ENCODE measurements at places on chromosomes 2 and 18.
A peak's percentile ranks its signal among the peaks of the same experiment; 100 is the strongest.

GRCh38 chr2:107108556-107108955 is 222.6 kb upstream of the ST6GAL2 start:
- H3K27ac ChIP-seq: no peak overlapping the region
- H3K4me1 ChIP-seq: no peaks in the 10 kb centered on the region
- no peak for DNase-seq
- H3K27me3 ChIP-seq: no peaks in the 10 kb centered on the region
- no peaks in the 10 kb centered on the region for H3K36me3 ChIP-seq

DNA sequence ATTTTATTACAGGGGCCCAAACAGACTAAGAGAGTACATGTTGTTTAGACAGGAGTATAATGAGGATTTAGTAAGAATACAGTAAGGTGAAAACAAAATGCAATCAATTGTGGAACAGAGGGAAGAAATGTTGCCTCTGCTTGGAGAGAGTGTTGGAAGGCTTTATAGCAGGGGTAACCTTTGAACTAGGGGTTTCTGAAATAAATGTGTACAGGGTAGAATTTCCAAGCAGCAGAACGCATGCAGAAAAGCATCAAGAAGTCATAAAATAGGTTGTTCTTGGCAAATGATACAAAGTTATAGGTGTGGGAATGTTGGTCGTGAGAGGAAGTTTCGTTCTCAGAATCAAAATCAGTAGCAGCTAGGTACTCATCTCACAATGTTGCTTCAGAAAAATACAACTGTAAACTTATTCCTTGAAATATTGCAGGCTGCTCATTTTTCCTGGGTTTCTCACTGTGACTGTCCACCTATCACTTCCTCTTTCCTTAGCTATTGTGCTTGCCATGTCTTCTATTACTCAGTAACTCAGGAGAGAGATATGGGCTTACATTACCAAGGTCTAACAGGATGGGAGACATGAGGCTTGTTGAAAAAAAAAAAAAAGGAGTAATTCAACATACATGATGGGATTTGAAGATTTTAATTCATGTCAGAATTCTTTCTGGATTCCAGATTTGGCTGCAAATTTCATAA is 17.1 kb upstream of the HNMT start:
- H3K4me3 ChIP-seq: no peak overlapping the region
- H3K27ac ChIP-seq: no peak overlapping the region
- no peaks in the 10 kb centered on the region for H3K36me3 ChIP-seq
- DNase-seq: no peak
- no peaks in the 10 kb centered on the region for H3K4me1 ChIP-seq

GRCh38 chr2:237932731-237933131 is 34.1 kb upstream of the UBE2F start:
- no peak for DNase-seq
- no peaks in the 10 kb centered on the region for H3K36me3 ChIP-seq
- H3K4me1 ChIP-seq: no peaks in the 10 kb centered on the region
- no peak overlapping the region for H3K4me3 ChIP-seq
- H3K27me3 ChIP-seq: no peaks in the 10 kb centered on the region

DNA sequence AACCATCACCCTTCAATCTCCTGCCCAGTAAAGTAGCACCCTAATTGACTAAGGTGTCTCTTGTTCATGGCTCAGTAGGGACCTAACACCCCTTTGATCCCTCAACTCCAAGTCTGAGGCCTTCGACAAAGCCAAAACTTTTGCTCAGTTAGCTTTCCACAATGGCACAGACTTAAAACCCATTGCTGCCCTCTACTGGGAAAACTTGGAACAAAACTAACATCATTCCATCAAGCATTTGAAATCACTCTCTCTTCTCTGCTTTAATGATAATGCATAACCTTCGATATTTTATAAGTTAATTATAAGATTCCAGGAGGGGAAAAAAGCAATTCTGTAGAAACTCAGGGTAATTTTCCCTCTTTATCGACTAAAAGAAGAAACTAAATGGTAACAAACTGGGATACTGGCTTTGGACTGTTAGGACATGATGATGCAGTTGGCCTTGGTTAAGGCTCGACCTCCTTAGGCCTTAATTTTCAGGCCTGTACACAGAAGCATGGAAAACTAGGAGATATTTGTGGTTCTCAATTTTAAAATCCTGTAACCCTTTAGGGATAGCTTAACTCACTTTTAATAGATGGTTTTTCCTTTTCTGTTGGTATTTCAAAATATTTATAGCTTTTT is 127.8 kb downstream of the STK39 start:
- no peak overlapping the region for H3K4me3 ChIP-seq
- no peak overlapping the region for H3K27ac ChIP-seq
- H3K36me3 ChIP-seq: no peaks in the 10 kb centered on the region
- H3K4me1 ChIP-seq: no peaks in the 10 kb centered on the region
- H3K27me3 ChIP-seq: no peaks in the 10 kb centered on the region

DNA sequence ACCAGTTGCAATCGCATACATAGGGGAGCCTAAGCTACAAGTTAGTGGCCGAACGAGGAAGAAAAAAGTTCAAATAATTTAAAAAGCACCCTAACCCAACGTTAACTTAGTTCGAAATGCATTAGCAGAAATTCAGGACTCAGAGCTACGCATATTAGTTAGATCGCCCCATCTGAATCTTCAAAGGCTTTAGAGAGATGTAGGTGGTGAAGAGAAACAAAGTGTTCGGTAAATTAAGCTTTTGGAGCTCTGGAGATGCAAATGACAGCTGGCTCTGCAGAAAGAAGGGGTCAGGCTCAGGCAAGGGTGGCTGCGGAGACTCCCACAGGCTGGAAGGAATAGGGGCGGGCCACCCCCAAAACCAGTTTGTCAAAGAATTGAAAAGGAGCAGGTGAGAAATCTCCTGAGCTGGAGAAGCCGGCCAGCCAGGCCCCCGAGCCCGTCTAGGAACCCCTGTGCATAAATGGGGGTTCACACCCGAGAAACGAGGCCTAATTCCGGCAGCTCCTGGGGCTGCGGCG is 621 bp downstream of the TXNL1 start:
- H3K36me3 ChIP-seq: peaks cover 4% of the 10 kb centered on the region
- H3K4me3 ChIP-seq: peak overlapping the region; percentile 98
- peak overlapping the region; percentile 99 for H3K27ac ChIP-seq
- DNase-seq: peak; percentile 59
- H3K4me1 ChIP-seq: peaks cover 13% of the 10 kb centered on the region

DNA sequence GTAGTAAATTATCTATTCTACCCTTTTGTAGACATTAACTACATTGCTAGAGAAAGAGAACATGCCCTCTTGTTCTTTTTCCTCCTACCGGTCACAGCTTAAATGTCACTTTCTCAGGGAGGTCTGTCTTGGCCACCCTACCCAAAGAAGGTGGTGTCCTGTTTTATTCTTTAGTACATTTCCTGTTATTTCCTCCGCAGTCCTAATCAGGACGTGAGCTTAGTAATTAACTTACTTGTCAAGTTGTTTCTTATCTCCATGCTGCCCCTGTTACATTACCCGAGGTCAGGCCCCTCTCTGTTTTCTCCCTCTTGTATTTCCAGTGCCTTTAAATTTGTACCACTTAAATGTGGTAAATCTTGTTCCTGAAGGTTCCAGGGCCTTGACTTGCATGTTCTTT is 73.7 kb upstream of the RMDN2 start:
- no peaks in the 10 kb centered on the region for H3K27me3 ChIP-seq
- no peaks in the 10 kb centered on the region for H3K36me3 ChIP-seq
- no peak for DNase-seq
- no peak overlapping the region for H3K4me3 ChIP-seq

GRCh38 chr2:555164-555922 is 121.9 kb downstream of the TMEM18 start:
- DNase-seq: no peak
- H3K27me3 ChIP-seq: no peaks in the 10 kb centered on the region
- no peaks in the 10 kb centered on the region for H3K36me3 ChIP-seq
- no peak overlapping the region for H3K4me3 ChIP-seq
- no peaks in the 10 kb centered on the region for H3K4me1 ChIP-seq

- no peaks in the 10 kb centered on the region for H3K27me3 ChIP-seq
- no peak for DNase-seq
- no peak overlapping the region for H3K27ac ChIP-seq
- no peaks in the 10 kb centered on the region for H3K36me3 ChIP-seq
Measured at GRCh38 chr2:7378591-7378990, 461.4 kb downstream of the RNF144A start.

All from heart left ventricle (tissue), 16 donors.